ENCODE measurements at places on chromosomes 11 and 22.

DNA sequence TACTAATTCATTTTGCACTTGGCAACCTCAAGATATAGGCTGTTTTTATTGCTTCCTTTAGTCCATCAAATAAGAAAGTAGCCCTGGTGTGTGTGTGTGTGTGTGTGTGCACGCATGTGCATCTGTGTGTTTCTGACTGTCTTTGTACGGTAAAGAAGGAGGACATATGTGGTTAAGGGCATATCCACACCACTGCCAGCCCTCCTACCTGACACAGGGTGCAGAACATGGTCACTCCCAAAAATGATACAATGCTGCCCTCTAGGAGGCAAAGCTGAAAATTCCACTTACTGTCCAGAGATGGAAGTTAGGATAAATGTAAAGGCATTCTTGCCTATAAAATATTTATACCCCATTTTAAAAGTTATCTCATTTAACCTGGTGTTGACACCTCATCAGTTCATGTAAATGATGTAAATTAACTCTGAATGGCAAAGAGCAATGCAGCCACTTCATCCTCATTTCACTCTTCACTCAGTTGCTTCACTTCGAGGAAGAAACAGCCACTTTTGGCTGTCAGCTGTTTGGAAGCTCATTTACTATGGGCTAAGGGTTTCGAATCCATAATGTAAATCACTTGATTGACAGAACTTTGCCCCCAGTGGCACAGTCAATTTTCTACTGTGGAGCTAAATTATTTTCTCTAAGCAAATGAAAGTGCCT lies 83.1 kb upstream of the MTNR1B start:
- peak; percentile 93 for DNase-seq

- DNase-seq = peak; percentile 79
Measured at GRCh38 chr22:39514373-39514973, 5.9 kb upstream of the ATF4 start.

- no peak for DNase-seq
Measured at GRCh38 chr11:7982582-7983119, 4.5 kb upstream of the EIF3F start.

- DNase-seq = no peak
Measured at GRCh38 chr11:75193711-75194110, 42.8 kb downstream of the SLCO2B1 start.

- DNase-seq = no peak
Measured at GRCh38 chr22:31106731-31107177, 614 bp downstream of the SELENOM start.

- no peak for DNase-seq
Measured at GRCh38 chr11:63837739-63838138, 1.2 kb upstream of the MARK2 start.

- no peak for DNase-seq
Measured at GRCh38 chr11:94641167-94641761, 74.1 kb downstream of the PIWIL4 start.

DNA sequence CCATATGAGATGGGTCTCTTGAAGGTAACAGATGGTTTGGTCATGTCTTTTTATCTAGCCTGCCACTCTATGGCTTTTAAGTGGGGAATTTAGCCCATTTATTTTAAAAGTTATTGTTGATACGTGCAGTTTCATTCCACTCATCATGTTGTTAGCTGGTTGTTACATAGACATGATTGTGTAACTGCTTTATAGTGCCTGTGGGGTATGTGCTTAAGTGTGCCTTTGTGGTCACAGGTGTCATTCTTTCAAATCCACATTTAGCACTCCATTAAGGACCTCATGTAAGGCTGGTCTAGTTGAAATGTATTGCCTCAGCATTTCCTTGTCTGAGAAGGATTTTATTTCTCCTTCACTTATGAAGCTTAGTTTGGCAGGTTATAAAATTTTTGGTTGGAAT lies 263.8 kb upstream of the LUZP2 start:
- no peak for DNase-seq

GRCh38 chr11:130765951-130766649 lies 150.2 kb downstream of the SNX19 start:
- DNase-seq = no peak

DNA sequence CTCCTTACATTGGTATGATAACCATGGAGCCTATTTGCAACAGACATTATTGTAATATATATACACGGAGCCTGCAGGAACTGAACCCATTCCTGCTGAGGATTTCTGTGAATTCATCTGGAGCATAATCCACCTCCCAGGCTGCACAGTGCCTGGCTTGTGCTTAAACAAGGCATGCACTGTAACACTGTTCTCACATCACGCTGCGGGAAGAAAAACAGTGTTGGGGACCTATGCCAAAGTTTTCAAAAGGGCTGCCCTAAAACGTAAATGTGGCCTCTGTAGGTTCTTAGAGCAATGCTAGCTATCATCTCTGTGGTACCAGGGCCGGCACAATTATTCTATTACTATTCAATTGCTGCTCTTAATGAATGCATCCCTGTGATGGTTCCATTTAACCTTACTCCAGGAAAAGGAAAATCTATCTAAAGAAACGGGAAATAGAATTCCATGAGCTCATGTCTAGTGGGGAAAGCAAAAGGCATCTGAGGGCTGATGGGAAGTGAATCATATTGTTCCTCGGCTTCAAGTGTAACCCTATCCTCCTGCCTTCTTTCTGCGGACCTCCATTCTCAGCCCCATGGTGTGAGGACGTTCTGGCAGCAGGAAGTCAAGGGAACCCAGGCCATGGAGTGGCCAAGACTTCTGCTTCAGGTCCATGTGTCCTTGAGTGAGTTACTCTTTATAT lies 525.5 kb downstream of the SOX6 start:
- no peak for DNase-seq

All from eye (tissue), 1 donor.